ENCODE measurements at places on chromosomes 6 and 20. TPM values are rescaled to one million over a fixed set of nuclear protein-coding genes. Genes with fewer than 3 reads are reported as not detected.

Gene PHACTR2
- total RNA-seq = 4.0 TPM

Gene NOX3
- total RNA-seq = not detected

Gene CLPSL2
- not detected for total RNA-seq

Gene DPPA5
- total RNA-seq = not detected

All from A549 treated with CpdA at 1 μM for 4 hours (cell line).